ENCODE measurements at places on chromosomes 7 and 10.

GRCh38 chr10:51683031-51683691, 16.2 kb downstream of the CSTF2T start:
- DNase-seq, result no peak

DNA sequence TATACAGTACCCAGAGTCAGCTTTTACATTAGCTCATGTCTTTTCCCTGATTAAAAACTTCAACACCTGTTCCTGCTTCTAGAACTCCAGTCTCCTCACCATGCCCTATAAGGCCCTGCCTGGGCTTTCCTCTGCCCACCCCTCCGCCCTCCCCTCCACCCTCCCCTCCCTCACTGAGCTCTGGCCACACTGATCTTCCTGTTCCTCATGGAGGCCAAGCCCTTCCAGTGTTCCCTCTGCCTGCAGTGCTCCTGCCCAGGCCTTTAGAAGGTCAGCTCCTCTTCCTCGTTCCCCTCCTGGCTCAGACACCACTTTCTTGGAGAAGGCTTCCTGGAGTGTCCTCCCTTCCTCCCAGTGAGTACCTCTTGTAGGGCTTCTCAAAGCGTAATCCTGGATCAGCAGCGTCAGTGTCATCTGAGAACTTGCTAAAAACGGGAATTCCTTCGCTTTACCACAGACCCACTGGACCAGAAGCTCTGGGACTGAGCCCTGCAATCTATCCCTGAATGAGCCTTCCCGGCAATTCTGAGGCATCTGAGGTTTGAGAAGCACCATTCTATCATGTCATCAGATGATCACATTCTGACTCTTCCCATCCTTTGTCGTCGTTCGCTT, 3.7 kb downstream of the PDZD7 start:
- no peak for DNase-seq

DNA sequence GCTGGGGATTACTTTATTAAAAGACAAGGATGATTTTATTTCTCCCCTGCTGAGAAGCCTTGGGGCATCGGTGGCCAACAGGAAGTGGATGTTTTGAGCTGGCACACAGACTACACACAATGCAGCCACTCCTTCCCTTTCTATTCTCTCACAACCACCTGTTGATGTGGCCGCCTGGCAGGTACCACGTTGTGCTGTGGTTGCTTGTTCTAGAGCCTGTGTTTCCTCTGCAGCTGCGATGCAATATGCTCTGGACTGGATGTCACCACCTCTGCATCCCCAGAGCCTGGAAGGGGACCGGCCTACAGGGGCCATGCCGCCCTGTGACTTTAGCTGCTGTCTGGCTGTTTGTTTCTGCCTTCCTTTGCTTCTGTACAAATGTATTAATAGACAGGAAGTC, 195.7 kb upstream of the CELF2 start:
- DNase-seq, result no peak

DNA sequence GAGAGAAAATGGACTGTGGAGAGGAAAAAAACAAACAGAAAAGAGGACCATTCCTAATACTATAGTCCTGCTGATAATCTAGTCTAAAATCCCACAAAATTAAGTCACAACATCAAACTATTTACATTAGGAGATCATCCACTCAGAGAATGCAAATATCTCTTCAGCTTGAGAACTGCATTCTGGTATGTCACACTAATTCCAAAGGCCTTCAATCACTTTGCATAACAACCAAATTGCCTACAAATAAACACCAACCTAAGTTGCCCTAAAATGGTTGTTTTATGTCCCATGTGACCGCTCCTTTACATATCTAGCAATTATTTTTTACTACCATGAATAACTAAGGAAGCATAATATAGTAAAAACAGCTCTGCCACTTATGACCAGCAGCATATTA, 264.3 kb downstream of the CACNA2D1 start:
- DNase-seq, result no peak
